Activated T-cell treated with anti-CD3 and anti-CD28 coated beads, Interleukin-2, amount 50 U/mL, for 48 hours (primary cell): ENCODE measurements at places on chromosomes 1 and 21.

GRCh38 chr1:24925082-24925779, 4.8 kb downstream of the RUNX3 start:
- DNase-seq, result peak; percentile 89

DNA sequence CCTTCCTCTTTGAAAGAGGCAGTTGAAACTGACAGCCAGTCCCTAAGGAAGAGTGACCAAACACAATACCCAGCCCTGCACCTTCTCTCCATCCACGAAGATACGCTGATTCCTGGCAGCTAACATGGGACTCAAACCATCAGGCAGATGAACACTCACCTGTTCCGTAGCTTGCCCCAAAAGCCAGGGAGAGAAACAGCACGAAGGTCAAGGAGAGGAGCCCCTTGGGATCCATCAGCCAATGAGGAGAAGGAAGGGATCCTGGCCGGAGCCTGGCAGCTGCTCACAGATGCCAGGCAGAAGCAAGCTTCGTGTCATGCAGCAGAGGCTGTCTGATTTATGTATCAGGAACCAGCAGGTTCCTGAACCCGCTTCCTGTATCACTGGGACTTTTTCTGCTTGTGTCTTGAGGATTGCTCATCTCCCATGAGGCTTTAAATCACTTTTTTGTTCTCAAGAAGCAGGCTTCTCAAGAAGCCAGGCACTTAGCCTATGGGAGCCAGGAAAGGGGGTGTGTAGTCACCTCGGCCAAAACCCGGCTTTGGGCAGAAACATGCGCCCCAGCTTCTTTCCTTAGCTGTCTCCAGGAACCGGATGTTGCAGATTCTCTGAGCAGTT, at the start of gene SLAMF1:
TSS of gene SLAMF1 (minus strand) at position 334 of the 618 bp plus-strand sequence. CDS start at position 235, 99 bp downstream.
- DNase-seq, result peak; percentile 67

DNA sequence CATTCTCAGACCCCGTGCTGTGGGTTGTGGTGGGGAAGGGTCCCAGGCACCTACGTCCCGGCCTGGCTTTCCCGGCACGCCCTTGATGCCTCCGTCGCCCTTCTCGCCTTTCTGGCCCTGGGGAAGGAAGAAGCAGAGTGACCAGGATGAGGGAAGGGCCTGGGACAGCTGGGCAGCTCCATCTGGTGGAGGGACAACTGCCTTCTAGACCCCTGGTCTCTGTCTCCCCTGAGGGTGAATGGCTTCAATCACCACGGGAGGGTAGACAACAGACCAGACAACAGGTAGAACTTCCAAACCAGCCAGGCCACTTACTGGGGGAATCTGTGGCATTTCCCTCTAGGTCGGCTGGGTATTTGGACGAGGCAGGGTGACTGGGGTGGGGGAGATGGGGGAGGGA, 11.9 kb downstream of the COL16A1 start:
- no peak for DNase-seq

DNA sequence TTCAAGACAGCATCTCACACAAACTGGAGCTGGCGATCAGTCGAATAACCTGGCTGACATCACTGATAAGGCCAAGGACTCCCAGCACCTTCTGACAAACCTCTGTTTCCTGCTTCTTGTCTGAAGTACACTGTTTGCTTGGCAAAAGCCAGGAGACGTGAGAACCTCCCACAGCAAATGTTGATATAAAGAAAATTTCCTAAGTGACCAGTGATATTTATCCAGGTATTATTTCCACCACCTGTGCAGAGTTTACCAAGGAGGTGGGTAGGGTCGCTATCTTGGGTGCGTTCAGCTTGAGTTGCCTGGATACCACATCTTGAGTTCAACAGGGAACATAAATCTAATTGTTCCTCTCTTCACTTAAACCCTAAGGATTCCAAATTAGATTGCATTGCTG, 72.9 kb downstream of the SETD4 start:
- DNase-seq, result no peak

- no peak for DNase-seq
Measured at GRCh38 chr1:115107516-115108260, 18.4 kb upstream of the TSPAN2 start.

DNA sequence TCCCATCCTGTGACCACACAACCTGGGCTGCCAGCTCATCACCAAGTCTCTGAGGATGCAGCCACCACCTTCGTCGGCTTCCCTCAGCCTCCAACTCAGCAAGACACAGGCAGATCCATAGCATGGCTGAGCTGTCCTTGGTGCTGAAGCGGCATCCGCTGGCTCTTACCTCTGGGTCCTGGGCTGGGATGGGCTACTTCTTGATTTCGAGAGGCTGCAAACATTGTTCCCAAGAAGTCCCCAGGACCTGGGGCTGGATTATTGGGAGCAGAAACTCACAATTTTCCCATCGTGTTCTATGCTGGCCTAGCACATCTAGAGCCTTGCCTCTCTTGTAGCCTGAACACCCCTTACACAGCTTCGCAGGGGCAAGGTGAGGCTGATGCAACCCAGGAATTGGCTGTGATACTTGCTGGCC, 24.9 kb upstream of the C1QA start:
- DNase-seq, result peak; percentile 41

DNA sequence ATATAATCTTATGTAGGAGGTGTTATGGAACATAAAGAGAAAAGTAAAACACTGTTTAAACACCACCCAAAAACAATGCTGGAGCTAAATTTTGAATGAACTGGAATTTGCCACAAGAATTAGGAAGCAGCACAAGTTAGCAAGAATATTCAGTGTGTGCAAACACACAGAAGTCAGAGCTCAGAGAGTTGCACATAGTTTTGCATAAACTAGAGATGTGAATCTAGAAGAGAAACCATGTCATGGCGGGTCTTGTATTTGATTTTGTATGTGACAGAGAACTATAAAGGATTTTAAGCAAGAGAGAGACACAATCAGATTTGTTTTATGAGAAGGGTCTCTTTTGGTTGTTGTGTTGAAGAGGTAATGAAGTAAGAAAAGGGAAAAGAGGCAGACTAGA, 38.2 kb downstream of the SELENOF start:
- no peak for DNase-seq

- DNase-seq, result no peak
Measured at GRCh38 chr1:51941528-51941927, 49.0 kb downstream of the RAB3B start.

DNA sequence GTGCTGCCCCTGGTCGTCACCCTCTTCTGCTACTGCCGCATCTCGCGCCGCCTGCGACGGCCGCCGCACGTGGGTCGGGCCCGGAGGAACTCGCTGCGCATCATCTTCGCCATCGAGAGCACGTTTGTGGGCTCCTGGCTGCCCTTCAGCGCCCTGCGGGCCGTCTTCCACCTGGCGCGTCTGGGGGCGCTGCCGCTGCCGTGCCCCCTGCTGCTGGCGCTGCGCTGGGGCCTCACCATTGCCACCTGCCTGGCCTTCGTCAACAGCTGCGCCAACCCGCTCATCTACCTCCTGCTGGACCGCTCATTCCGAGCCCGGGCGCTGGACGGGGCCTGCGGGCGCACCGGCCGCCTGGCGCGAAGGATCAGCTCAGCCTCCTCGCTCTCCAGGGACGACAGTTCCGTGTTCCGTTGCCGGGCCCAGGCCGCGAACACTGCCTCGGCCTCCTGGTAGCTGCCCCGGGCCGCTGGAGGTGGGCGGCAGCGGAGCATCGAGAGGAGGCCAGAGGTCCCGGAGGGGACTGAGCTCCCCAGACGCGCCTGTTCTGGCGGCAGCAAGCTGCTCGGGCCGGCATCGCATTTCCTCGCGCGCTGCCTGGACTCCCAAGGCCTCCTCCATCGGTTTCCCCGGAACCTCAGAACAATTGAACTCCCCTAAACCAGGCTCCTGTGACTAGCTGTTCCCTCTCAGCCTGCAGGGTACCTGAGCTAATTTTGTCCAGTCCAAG, 1.1 kb downstream of the GPR25 start:
- no peak for DNase-seq

DNA sequence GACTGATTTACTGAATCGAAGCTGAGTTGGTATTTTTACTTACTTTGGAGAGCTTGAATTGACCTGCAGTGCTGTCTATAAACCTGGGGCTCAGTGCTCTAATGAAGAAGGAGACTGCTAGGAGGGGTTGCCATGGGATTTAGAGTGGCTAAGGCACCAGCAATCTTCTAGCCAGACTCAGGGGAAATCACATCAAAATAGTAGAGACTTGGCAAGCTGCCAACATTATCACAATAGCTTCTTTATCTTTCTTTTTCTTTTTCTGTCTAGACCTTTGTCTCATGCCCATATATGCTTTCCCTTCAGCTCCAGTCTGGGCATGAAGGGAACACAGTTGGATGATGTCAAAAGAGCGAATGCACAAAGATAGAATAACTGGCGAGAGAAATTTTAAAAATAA, 301.1 kb upstream of the DPYD start:
- DNase-seq, result no peak

DNA sequence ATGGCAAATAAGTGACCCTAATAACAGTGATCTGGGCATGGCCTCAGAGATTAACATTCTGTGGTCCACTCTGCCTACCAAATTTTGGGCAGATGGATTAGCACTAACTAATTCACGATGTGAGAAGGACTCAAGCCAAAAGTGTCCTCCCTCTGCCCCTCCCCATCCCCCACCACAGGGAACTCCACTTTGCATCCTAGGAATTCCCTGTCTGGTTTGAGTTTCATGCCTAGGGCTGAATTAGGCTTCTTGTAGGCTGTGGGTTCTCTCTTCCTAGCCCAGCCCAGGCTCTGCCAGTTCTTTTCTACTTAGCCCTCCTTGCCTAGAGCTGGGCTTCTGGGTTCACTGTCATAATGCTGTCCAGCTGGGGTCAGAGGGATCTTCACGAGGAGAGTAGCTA, 64.1 kb downstream of the ATP2B4 start:
- DNase-seq, result no peak

DNA sequence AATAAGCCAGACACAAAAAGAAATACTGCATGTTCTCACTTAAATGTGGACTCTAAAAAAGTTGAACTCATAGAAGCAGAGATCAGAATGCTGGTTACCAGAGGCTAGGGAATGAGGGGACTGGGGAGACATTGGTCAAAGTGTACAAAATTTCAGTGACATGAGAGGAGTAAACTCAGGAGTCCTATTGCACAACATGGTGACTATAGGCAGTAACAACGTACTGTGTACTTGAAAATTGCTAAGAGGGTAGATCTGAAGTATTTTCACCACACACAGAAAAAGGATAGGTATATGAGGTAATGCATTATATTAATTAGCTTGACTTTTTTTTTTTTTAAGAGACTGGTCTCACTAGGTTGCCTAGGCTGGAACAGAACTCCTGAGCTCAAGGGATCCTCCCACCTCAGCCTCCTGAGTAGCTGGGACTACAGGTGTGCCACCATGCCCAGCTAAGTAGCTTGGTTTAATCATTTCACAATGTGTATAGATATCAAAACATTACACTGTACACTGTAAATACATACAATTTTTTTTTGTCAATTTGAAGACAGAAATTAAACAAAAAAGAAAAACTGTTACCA, 7.4 kb downstream of the ZNF496 start:
- no peak for DNase-seq

- DNase-seq, result no peak
Measured at GRCh38 chr1:39159224-39160036, 45.1 kb upstream of the MACF1 start.

DNA sequence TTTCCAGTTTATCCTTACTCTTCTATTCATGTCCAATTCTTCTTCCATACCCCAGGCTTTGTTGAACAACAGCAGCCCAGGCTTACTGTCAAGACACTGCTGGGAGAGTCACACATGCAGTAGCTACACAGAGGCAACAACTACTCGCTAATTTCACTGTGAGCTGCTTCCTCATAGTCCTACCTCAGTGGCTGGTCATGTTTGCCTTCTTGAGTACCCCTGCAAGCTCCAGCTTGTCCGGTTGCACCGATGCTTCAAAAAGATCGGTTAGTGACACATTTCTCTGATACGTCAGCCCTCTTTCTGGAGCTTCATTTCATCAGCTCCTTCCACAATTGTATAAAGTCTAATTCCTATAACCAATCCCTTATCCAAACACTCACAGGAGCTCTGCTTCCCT, 246.7 kb upstream of the NFIA start:
- no peak for DNase-seq
